Hematopoietic multipotent progenitor cell treated with erythropoietin and hydrocortisone succinate and interleukin-3 and kit ligand, for 15 days (in vitro differentiated cells): ENCODE measurements at places on chromosomes 7 and 10.

GRCh38 chr10:122077311-122077875 lies 88.4 kb downstream of the TACC2 start:
- no peak for DNase-seq

DNA sequence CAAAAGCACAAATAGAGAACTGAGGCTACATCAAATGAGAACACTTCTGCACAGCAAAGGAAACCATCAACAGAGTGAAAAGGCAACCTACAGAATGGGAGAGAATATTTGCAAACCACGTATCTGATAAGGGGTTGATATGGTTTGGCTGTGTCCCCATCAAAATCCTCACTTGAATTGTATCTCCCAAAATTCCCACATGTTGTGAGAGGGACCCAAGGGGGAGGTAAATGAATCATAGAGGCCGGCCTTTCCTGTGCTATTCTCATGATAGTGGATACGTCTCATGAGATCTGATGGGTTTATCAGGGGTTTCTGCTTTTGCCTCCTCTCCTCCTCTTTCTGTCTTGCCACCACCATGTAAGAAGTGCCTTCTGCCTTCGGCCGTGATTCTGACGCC lies 120.6 kb upstream of the FRMD4A start:
- DNase-seq = no peak

DNA sequence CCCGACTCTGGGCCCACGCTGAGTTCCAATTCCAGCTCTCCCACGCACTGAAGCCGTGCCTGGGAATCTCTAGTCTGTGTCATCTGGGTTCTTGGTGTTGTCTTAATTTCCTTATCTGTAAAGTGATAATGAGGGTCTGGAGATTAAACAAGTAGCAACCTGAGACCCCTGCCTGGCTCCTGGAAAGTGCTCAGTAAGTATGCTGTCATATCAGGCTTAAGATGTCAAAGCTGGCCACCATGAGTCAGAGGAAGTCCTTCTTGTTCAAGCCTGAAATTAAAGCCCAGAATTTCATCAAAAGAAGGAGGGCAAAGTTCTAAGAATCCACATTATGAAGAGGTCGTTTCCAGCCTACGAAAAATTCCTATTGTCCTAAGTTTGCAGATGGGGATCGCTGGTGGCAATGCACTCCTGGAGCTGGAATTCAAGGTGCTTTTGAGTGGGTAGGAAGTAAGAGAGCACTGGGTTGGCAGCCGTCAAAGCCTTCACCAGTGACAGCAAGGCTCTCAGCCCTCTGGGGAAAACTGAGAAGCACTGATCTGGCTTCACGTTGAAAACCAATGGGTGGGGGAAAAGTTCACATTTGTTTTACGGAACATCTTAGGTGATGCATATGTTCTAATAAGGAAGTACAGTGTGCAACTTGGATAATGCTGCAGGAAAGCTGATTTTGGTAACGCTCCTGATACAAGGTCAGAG lies 50.3 kb upstream of the NCAPG2 start:
- DNase-seq = no peak

- no peak for DNase-seq
These were observed 357.8 kb upstream of the STEAP1 start for GRCh38 chr7:89796481-89796880.

DNA sequence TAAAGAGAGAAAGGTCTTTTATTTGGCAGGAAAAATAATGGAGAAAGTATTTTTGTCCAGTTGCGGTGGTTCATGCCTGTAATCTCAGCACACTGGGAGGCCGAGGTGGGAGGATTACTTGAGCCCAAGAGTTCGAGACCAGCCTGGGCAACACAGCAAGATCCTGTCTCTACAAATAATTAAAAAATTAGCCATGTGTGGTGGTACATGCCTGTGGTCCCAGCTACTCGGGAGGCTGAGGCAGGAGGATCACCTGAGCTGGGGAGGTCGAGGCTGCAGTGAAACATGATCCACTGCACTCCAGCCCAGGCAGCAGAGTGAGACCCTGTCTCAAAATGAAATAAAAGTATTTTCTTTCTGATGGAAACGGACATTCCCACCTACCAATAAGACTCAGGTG lies 77.8 kb upstream of the MKRN1 start:
- no peak for DNase-seq

- DNase-seq = no peak
These were observed 19.7 kb downstream of the CYTH3 start for GRCh38 chr7:6252748-6253147.

DNA sequence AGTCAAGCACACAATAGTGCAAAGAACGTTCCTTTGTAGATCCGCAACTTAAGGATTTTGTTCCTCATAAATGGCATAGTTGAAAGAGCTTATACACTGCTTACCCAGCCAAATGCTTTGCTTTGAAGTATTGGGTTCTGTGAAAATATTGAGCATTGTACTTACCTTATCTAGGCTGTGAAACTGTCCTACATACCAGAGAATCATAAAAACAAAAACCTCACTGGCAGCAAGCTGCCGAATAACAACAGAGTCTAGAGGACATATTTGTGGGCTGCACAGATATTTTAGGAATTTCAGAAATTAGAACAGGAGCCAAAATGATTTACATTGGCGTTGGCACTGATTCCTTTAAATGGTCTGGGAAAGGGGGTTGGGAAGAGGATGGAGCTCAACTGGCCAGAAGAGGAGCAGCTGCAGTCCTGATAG lies 174.8 kb downstream of the RTKN2 start:
- no peak for DNase-seq

DNA sequence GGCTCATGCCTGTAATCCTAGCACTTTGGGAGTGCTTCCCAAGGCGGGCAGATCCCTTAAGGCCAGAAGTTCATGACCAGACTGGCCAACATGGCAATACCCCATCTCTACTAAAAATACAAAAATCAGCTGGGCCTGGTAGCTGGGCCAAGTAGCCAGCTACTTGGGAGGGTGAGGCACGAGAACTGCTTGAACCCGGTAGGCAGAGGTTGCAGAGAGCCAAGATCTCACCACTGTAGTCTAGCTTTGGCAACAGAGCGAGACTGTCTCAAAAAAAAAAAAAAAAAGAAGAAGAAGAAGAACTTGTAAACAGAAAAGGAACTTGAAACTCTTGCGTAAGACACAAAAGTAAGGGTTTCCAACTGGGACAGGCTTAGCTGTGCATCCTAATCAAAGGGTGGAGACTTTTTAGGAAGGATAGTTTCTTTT lies 5.6 kb upstream of the IFIT2 start:
- DNase-seq = no peak

DNA sequence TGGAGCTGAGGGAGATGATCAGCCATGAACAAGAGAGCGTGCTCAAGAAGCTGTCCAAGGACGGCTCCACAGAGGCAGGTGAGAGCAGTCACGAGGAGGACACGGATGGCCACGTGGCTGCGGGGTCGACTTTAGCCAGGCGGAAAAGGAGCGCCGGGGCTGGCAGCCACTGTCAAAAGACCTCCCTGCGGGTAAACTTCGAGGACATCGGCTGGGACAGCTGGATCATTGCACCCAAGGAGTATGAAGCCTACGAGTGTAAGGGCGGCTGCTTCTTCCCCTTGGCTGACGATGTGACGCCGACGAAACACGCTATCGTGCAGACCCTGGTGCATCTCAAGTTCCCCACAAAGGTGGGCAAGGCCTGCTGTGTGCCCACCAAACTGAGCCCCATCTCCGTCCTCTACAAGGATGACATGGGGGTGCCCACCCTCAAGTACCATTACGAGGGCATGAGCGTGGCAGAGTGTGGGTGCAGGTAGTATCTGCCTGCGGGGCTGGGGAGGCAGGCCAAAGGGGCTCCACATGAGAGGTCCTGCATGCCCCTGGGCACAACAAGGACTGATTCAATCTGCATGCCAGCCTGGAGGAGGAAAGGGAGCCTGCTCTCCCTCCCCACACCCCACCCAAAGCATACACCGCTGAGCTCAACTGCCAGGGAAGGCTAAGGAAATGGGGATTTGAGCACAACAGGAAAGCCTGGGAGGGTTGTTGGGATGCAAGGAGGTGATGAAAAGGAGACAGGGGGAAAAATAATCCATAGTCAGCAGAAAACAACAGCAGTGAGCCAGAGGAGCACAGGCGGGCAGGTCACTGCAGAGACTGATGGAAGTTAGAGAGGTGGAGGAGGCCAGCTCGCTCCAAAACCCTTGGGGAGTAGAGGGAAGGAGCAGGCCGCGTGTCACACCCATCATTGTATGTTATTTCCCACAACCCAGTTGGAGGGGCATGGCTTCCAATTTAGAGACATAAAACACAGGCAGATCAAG lies 3.3 kb downstream of the GDF2 start:
- no peak for DNase-seq

DNA sequence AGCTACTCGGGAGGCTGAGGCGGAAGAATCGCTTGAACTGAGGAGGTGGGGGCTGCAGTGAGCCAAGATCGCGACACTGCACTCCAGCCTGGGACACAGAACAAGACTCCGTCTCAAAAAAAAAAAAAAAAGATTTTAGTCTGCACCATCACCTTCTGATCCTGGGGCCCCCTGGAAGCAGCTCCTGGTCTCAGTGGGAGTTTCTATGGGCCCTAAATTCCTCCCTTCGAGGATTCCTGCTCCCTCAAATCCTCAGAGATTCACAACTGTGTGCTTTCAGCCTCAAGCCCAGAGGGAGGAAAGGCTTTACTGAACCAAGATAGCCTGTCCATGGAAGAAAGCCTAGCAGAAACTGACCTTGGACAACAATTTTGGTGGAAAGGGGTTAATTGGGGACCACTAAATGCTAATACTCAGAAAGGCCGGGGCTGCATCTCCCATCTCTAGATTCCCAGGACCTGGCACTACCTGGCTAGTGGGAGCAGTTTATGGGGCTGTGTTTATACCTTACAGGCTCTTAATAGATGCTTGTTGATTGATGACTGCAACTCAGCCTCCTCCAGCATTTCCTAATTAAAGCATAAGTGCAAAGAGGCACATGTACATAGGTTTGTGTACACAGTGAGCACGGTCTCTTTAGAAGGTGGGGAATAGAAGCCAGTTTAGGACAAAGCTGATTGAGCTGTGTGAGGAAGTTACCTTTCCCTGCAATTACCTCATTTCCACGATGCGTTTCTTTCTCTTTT lies 9.2 kb upstream of the FGFR2 start:
- no peak for DNase-seq

DNA sequence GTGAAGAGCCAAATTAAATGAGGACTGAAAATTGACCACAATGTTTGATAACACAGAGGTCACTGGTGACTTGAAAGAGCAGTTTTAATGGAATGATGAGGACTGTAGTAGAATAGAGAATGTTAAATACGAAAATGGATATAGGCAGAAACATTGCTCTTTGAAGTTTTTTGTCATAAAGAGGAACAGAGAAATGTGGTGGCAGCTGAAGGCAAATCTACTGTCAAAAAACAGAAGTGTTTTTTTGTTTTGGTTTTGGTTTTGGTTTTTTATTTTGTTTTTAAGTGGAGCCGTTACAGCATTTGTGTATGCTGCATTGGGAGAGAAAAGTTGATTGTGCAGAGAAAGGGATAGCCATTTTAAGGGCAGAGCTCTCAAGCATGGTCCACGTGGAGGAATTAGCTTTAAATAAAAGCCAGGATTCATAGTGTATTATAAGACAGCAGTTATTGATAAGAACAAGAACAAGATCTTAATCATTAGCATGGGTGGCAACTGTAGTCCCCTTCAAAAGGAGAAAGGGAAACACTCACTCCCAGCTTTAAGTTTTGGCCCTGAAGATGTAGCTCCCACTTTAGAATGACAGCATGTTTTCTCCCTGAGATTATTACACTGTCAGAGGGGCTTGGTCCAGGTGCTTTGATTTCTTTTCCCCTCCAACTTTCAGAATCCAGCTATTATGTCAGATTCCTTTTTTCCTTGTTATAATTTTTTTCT lies 156.7 kb upstream of the BET1 start:
- DNase-seq = no peak

DNA sequence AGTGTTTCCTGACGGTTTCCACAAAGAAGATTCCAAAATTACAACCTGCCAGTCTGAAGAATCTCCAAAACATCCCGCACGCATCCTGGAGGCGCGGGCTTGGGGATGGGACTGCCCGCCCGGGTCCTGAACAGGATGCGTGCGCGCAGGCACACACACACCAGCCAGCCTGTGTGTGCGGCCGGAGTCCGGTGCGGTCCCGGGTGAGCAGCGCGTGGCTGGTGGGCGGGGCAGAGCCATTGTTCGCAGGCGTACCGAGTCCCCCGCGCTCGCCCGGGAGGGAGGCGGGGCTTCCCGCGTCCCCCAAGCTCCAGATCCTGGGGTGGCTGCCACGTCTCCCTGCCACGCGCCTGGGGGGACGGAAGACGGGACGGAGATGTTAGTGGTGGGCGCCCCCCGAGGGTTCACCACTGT lies 675 bp upstream of the SCD start:
- no peak for DNase-seq

DNA sequence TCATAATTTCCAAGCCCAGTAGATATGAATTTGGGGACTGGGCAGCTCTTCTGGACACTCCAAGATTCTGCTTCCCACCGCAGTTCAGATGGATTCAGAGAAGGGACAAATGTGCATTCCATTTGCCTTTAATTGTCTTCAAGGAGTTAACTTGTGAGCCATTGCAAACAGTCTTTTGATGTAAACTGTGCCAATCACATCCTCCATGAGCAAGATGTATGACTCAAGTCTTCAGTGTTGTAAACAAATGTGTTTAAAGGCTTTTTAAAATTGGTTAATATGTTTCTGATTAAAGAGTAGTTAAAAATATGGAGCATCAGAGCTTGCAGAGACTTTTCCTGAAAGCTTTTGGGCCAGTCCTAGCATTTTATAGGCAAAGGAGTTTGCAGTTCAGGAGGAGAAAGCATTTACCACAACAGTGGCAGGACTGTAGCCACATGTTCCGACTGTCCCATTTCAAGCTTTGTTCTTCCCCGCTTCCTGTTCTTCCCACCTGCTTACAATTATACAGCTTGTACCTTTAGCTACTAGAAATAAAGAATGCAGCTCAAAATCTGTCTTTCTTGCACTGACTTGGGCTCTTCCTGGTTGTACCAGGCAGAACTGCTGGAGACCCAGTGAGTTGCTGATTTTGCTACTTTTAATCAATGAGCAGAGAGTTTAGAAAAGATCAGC lies 6.2 kb downstream of the SLC18A2 start:
- DNase-seq = no peak

- no peak for DNase-seq
These were observed 41.8 kb downstream of the FGFR2 start for GRCh38 chr10:121556455-121556854.

DNA sequence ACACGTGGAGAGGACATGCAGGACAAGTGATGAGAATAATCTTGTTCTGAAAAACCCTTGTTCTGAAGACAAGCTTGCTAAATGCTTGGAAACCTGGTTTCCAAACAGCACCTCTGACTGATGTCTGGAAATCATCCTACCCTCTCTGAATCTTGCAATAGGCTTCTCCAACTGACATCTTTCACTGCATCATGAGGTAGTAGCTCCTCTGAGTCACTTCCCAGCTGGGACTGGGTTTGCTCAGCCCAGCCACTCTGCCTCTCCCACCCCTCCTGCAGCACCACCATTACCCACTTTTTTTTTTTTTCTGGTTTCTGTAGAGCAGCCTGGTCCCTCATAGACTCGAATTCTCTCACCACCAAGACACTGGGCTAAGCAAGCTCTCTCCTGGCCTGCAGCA lies 919.8 kb downstream of the GRID1 start:
- no peak for DNase-seq

- DNase-seq = no peak
These were observed 835 bp downstream of the COMMD3 start for GRCh38 chr10:22317076-22317370.
